ENCODE measurements at places on chromosomes 7 and 10.

DNA sequence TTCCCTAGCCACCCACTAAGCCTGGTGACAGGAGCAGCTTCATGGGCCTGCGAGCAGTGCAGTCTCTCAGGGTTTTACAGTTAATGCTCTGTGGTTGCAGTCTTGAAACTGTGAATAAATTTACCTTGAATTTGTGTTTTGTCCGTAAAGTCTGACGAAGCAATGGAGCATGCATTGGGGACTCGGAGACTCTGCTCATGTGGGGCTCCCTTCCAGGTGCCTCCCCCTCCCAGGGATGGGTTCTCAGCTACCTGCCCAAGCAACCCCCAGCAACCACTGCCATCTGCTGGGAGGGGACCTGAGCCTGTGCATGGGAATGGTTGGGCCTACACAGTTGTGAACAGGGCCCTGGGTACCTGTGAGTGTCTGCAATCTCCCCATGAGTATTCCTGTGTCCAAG lies 36.3 kb upstream of the IKZF1 start:
- no peak for DNase-seq

DNA sequence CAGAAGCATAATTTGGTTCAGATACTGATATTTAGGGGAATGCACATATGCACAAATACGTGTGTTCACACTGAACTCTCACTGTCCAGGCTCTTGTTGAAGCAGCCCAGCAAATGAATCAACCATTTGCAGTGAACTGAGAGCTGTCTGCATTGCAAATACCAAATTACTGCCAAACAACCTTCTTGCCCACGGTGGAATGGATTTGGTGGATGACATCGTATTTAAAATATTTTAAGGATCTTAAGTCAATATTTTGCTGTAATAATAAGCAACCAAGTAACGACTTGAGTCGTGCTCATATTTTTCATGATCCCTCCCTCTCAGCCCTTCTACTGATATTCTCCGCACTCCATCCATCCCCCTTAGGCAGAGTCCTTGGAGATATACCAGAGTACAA lies 107.9 kb upstream of the FEZF1 start:
- DNase-seq: no peak

GRCh38 chr10:129170812-129171211 lies 296.2 kb upstream of the MGMT start:
- DNase-seq: no peak

- DNase-seq: no peak
Observed at GRCh38 chr7:100863406-100863950, 3.7 kb upstream of the TRIP6 start.

- no peak for DNase-seq
Observed at GRCh38 chr10:107028236-107028635, 136.3 kb downstream of the SORCS1 start.

DNA sequence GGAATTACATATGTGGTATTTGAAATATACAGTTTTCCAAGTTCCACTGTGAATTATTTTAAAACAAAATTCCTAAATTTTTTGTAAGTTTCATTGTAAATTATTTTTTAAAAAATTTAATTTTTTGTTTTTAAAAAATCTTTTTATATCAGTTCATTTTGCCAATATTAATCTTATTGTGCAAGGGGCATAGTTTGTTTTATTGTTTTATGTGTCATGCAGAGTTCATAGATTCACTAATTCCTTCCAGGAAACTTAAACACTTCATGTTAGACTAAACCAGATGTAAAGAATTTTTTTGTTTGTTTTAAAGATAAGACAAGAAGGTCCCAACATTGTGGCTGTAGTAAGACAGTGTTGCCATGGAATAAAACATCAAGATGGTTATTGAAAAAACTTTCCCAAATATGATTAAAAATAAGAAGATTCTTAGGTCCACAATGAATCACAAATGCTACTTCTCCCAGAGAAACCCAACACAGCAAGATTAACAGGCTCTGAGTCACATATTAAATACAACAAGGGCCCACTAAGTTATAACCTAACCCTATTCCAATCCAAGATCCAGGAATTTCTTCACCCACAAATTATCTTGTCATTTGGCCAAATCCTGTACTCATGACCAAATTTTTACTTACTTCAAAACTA lies 464.7 kb upstream of the IGFBP3 start:
- no peak for DNase-seq

GRCh38 chr10:80685355-80685754 lies 147.7 kb downstream of the SH2D4B start:
- no peak for DNase-seq

DNA sequence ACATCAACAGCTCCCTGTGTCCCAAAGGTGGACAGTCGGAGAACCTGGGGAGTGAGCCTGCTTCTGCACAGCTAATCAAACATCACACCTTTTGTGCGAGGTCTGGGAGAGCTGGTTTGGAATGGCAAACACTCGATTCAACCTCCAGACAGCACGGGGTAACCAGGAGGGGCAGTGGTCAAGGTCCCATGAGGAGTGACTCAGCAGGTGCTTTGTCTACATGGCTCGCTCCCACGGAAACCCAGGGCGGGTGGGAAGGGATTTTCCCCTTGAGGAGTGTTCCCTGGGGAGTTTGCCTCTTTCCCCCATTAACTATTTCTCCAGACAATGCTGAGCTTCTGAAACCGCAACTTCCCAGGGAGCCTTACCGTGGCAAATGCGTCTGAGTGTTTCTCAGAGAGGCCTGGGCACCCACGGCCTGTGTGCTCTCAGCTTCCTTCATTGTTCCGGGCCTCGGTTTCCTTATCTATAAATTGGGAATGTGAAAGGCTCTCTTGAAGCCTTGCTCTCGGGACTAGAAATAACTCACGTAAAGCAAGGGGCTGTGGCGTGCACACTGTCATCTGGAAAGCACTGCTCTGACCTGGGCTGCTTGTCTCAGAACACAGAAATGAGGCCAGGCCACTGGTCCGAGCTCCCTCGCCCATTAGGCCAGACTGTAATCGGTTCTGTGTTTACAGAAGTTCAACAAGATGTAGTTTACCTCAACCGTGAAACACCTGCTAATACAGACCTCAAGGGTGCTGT lies 14.0 kb upstream of the GTPBP4 start:
- DNase-seq: no peak

- no peak for DNase-seq
Observed at GRCh38 chr7:157253850-157254249, 83.0 kb upstream of the DNAJB6 start.

DNA sequence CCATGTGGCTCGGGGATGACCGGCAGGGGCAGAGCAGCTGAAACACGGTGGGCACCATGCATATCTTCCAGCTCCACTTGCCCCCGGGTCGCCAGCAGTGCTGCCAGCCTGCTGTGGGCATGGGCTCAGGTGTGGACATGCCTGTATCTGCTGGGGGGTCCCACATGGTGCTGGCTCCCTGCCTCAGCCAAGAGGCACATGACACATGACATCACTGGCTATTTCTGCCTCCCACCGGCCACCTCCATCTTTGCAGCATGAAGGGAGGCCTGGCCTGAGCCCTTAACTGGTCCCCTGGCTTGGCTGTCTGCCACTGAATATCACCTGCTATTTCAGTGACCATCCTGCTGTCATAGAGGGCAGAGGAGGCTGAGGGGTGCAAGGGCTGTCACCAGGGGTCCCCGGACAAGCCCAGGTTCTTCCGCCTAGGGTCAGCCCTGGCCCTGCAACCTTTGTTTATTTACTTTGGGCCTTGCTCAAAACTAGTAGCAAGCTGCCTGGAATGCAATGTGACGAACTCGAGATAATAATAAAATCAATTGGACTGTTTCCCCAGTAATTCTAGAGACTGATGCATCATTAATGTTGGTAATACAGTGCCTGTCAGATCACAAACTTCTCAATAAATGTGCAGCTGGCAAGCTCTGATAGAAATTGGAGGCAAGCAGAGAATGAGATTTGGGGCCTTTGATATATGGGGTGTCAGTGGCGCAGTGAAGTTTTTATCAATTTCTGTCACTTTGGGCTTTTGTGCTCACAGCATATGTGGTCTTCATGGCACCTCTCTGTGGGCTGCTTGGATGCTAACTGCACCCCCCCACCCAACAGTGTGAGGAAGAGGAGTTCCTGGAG lies 28.5 kb downstream of the ZMIZ1 start:
- no peak for DNase-seq

- DNase-seq: no peak
Observed at GRCh38 chr10:20415684-20416083, 481.4 kb downstream of the NEBL start.

GRCh38 chr7:21407796-21408480 lies 19.9 kb upstream of the SP4 start:
- DNase-seq: no peak

All from NCI-H524 treated with DMSO at 0.1 percent for 48 hours (cell line).